ENCODE measurements at places on chromosomes 4 and X.

DNA sequence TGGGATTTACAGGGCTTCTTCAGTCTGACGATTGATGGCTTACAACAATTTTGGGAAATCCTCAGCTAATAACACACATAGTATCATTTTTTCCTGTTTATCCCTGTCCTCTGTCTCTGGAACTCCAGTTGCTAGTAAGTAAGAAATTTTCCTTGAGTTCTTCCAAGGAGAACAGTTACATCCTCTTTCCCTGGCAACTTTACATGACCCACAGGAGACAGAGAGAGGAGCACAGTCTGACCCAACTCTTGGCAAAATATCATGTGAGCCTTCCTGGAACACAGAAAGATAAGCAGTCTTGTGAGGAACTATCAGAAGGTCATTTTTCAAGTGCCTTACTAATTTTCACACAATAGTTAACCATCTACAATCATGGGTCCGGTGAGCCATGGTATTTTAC is 578.7 kb upstream of the PABPC4L start:
- DNase-seq = no peak

DNA sequence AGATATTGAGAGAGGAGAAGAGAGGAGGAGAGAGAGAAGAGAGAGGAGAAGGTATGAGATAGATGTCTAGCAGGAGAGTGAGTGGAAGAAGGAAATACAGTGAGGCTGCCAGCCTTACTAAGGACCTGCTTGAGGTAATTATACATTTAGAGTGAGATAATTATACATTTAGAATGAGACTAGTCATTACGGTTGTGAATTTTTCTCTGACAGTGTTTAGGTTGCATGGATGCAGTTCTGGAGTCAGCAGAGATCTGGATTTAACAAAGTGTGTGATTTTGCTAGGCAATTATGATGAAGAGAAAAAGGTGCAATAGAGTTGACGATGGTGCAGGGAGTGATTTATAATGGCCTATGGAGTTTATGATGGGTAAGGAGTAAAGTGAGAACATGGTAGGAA is 187.1 kb upstream of the ARX start:
- DNase-seq = no peak

DNA sequence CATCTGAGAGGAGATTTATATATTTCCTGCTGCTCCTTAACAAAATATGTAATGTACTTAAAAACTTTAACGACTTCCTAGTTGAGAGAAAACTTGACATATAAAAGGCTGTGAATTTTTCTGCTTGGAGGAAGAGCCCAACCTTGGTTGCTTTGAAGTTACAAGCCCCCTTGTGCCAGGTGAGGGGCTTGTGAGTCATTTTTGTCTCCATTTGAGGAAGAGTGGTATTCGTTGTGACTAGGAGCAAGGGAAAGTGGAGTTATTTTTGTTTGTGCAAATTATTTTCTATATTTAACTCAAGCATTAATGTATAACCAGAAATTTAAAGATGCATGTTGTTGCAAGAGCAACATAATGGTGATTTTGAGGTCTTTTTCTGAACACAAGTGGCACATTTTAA is 99.0 kb upstream of the DDX3X start:
- no peak for DNase-seq

GRCh38 chrX:103919270-103919637 is 43.2 kb upstream of the TMSB15B start:
- DNase-seq = no peak

- no peak for DNase-seq
Observed at GRCh38 chrX:154013614-154014360, 5.9 kb downstream of the IRAK1 start.

- no peak for DNase-seq
Observed at GRCh38 chr4:46934726-46935125, 25.7 kb upstream of the COX7B2 start.

DNA sequence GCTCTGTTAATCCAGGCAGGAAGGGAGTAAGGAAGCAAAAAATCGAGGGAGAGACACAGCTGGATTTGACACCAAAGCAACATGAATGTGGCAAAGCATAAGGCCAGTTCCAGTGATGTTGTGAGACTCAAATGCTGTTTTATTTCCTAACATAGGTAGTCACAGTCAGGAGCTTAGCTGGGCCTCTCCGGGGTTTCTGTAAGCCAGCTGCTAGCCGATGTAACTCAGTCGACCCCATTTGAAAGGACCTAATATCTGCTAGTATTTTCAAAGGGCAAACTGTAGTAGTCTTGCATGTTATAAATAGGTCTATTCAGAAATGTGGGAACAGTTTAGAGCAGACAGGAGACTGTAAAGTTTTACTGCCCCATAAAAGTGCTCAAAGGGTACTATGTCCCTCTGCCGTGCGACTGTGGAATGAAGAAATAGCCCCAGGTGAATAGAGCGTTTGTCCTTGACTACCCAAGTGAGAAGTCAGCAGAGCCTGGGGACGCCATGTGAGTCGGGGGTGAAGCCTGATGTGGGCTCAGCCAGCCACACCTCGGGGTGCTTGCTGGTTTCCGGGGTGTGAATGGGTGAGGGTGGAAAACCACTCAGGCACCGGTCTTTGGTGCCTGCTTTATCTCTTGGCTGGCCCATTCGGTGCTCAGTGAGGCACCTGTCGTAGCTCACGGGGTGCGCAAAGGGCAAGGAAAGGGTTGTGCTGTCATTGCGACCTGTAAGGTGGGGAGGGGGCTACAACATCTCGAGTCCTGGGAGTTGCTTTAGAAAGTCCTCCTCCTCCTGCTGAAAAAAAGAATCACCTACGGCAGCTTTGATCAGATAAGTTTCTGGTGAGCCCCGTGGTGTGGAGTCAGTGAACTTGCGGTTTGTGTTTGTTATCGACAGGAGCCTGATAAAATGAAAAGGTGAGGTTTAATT is 745 bp downstream of the TRIM2 start:
- no peak for DNase-seq

DNA sequence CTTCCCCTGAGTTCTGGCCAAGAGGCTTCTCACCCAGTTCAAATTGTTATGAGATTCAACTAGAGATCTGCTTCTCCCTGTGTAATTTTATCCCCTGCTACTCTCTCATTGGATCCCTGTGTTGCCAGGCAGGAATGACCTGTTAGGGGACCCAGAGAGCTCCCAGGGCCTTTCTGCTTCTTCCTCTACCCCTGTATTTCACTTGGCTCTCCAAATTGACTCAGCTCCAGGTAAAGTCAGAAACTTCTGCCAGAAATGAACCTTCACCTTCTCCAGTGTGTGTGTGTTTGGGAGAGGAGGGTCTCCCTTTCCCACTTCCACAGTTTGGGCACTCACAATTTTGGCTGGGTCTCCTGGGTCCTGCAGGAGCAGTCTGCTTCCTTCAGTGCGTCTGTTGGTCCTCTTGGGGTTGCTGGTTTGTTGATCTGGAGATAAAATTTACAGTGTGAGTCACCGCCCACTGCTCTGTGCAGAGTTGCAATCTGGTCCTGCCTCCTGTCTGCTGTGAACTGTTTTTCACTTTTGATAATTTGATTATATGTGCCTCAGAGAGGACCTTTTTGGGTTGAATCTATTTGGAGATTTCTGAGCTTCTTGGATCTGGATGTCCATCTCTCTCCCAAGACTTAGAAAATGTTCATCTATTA is 112.4 kb upstream of the EDA2R start:
- DNase-seq = no peak

- DNase-seq = no peak
Observed at GRCh38 chrX:123788744-123789143, 55.9 kb upstream of the THOC2 start.

DNA sequence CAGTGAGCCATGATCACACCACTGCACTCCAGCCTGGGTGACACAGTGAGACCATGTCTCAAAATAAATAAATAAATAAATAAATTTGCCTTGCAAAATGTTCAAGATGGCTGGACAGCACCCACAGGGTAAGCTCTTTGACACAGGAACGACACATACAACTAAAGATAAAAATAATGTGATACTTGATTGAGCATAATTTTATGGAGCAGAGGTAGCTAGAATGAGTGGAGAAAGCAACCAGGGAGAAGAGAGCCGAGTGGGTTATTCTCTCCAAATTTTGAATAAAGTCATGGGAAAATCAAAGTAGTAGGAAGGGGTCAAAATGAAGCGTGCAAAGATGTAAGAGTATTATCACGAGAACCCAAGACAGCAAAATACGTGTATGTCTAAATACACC is 121.5 kb downstream of the IRF2 start:
- DNase-seq = no peak

DNA sequence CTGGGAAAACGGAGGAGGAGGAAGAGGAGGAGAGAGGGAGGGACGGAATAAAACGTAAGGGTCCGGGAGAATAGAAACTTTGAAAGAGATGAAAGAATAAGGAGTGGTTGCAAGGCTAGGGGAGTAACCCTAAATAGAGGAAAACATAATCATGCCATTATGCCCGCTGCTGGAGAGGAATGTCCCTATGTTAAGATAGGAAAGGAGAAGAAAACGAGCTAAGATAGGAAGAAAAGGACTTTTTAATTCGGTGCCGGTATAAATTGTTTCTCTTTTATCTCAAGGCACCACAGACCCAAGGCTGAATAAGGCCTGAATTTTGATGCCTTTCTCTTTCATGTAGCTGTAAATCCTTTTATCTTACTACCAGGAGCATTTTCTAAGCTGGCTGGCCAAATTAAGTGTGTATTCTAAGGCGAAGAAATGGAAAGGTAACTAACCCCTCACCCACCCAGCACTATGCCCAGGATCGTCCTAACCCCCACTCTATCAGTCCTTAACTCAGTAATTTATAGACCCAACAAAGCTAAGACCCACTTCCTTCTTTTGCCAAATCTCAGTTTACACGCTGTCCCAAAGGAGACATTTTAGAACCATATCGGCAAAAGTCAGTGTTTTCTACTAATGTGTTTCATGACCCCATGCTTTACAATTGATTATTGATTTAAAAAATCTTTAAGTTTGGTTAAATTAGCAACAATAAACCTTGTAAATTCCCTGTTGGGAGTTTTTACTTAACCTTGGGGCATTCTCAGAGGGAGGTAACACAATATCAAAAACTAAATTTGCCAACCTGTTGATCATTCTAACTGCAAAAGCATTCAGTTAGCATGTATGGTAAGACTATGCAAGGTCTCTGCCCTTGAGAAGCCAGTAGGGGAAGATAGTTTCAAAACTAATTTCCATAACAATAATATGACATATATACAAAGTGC is 1.1 kb upstream of the CUL4B start:
- DNase-seq = no peak

GRCh38 chr4:128461291-128462102 is 173.9 kb upstream of the PGRMC2 start:
- DNase-seq = no peak

GRCh38 chrX:120036704-120037103 is 40.8 kb downstream of the RHOXF2B start:
- DNase-seq = no peak

DNA sequence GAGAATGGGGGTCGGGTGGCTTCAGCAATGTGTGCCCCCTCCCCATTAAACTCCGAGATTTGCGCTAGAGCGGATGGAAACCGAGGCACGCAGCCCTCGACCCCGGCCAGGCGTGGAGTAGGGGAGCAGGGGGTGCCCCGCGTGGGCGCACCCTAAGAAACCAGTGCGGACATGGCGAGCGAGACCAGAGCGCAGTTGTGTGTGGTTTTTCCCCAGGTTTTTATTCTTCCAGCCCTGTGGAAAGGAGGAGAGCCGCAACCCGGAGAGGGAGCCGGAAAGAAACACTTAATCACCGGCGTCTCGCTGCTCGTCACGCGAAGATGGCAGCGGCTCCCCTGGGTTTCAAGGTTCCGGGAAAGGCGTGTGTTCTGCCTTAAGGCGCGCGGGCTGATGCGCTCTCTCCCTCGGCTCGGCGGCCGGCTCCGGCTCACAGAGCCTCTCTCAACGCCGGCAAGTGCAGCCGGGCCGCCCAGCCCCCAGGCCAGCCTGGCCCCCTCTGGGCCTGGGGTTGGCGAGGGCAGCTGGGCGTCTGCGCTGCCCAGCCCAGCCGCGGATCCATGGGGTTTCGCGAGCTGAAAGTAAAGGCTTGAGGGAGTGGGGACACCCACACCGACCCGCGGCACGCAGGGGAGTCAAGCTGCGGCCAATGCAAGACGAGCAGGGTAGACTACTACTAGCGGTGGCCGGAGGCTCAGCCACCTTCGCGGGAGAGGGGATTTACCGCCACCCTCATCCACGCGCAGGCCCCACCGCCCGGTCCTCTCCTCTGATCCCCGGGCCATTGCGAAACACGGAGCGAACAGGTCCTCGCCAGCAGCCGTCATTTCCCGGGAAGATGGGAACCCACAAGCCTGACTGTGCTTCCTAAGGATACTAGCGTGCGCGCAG is 74.0 kb upstream of the BCOR start:
- DNase-seq = no peak

- no peak for DNase-seq
Observed at GRCh38 chr4:6142511-6142910, 57.8 kb downstream of the JAKMIP1 start.

- no peak for DNase-seq
Observed at GRCh38 chrX:87518504-87518903, 902 bp downstream of the KLHL4 start.

- DNase-seq = no peak
Observed at GRCh38 chr4:94453391-94453963, 1.7 kb downstream of the PDLIM5 start.

DNA sequence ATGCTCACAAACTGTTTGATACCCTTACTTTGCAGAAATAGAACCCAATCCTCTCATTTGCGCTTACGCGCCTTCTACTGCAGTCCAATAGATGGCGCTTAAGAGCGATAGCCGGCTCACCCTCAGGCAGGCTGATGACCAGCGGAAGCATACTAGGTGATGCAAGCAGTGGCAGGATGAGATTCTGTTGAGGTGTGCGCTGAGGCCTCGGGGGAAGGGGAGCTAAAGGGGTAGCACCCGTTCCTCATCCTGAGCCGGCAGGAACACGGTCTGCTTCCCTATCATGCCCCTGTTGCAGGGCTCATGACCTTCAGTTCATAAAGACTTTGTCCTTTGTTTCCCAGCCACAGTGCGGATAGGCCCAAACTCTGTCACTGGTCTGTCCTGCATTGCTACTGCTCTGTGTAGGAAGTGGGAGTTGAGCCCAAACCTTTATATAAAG is 628.9 kb downstream of the TLL1 start:
- no peak for DNase-seq

DNA sequence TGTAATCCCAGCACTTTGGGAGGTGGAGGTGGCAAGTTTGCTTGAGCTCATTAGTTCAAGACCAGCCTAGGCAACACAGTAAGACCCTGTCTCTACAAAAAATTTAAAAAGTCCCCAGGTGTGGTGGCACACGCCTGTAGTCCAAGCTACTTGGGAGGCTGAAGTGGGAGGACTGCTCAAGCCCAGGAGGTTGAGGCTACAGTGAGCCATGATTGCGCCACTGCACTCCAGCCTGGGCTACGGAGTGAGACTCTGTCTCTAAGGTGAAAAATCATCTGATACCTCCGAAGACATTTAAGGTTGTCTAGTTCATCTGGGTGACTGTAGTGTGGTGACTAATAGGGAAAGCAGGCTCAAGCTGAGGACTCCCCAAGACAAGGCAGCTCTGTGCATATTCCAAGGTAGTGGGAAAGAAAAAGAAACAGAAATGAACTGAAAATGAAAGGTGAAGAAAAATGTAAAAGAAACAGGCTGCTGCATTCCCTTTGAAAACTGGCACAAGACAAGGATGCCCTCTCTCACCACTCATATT is 23.3 kb downstream of the FRYL start:
- DNase-seq = no peak
